ENCODE measurements at places on chromosomes 11 and 22. TPM values are rescaled to one million over a fixed set of nuclear protein-coding genes. Genes with fewer than 3 reads are reported as not detected.

Gene MMP7
- 1.6 TPM for total RNA-seq

Gene C11orf91
- total RNA-seq, result 0.33 TPM

Gene CNIH2
- not detected for total RNA-seq

Gene ADAMTS15
- total RNA-seq, result 2.3 TPM

Gene PLEKHB1
- not detected for total RNA-seq

Gene RPUSD4
- 37.7 TPM for total RNA-seq
